Naive thymus-derived CD8-positive, alpha-beta T cell (primary cell): ENCODE measurements at places on chromosomes 3 and 15.

DNA sequence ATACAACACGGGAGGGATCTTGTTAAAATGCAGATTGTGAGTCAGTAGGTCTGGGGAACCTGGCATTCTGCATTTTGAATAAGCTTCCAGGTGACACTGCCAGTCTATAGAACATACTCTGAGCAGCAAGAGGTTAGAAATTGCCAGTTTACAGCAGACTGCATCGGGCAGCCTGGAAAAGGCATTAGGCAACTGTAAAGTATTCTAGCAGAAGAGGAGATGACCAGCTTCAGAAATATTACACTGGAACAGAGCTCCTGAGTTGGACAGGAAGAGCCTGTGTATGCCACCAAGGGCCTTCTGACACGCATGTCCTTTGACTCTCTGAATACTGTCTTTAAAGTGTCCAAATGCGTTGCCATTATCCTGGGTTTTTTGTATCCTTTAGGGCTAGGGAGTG lies 2.5 kb upstream of the ACAN start:
- DNase-seq, result no peak

DNA sequence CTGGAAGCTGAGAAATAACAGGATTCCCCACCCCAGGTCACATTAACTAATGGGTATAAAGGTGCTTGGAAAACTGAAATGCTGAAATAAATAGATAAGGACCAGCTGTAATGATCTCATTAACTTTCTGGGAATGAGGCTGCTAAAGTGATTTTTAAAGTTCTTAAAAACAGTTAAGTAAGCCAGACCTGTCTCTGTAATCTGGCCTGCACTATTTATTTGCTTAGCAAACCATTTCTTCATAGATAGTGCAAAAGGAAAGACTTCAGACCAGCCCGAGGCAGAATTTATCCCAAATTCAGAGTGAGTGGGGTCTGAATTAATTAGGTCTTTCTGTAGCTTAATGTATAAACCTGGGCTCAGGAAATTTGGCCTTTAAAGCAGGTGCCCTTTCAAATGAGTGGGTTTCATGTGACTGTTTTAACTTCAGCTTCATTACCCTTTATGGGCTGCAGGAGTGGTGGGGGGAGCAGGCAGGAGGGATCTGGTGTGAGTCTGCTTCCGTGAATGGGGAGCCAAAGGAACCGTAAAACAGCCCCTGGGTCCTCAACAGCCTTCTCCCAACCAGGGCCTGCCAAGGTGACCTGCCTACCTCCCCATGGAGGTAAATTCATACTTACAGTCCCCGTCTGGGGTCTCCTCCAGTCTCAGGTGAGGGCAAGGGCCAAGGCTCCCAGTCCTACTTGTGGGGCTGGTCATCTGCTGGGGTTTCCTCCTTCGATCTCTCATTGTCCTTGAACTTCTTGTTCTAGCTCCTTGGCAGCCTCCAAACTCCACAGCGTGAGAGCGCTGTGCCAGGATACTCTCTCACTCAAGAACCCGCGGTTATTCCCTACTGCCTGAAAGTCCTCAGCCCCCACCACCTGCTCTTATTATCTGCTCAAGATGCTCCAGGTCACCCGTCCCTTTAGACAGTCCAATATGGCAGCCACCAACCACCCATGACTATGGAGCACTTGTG lies 31.2 kb downstream of the MAGEF1 start:
- DNase-seq, result no peak

DNA sequence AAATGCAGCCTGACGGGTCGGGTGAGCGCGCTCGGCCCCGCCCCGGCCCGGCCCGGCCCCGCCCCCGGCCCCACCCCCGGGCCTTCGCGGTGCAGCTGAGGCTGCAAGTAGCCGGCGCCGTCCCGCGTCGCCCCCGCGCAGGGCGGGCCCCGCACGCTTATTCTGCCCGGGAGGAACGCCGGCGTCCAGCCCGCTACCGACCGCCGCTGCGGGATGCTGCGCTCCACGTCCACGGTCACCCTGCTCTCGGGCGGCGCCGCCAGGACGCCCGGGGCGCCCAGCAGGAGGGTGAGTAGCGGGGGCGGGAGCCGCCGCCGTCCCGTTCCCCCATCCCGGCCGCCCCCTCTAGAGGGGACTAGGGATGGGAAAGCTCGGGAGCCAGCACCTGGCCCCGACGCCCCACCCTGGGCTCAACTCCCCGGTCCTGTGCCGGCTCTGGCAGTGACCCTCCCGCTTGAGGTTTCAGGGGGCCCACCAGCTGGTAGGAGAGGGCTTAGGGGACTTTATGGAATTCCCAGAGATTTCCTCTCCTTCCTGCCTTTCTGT lies at the start of gene MYZAP:
Gene MYZAP, plus strand, starts transcription at position 83 of the 546 bp plus-strand sequence. Its CDS starts 131 bp downstream, at position 214.
- no peak for DNase-seq

GRCh38 chr3:29514170-29514569 lies 233.3 kb downstream of the RBMS3 start:
- DNase-seq, result no peak

- DNase-seq, result no peak
Observed at GRCh38 chr15:80419546-80419945, 15.4 kb downstream of the ARNT2 start.

DNA sequence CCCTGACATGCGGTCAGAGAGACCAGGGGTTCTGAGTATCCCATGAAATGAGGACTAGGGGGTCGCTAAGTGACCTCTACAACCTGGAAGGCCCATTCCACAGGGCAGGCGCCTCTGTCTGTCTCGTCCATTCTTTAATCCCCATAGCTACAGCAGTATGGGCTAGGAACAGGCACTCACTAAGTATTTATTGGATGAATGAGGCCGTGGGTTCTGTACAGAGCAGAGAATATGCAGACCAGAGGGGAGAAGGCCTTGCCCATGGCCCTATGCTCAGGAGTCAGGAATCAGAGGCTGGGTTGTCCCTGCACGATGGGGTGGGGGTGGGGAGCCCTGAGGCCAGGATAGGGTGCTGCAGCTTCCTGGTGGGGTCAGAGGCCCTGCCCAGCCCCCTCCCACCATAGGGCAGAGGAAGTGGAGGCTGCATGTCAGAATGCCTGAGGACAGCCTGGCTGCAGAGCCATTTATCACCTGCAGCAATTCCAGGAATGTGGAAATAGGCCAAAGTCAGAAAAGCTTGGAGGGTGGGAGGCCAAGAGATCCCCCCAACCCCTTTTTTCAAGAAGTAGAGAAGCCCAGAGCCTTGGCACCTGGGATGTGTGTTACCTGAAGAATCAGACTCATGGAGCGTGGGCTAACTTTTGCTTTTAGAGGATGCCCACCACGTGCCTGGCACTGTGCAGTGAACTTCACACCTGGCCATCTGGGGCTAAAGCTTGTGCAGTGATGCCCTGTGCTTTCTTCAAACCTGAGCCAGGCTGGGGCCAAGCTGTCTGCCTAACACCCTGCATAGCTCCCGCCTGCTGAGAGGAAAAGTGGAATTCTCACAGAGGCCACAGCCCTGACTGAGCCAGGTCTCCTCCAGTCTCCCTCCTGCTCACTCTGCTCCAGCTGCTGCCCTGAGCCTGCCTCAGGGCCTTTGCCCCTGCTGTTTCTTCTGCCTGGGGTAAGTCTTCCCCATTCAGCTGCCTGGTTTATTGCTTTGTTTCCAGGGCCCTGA lies 109.4 kb downstream of the WNT7A start:
- DNase-seq, result no peak

GRCh38 chr3:192902549-192902948 lies 15.1 kb downstream of the MB21D2 start:
- DNase-seq, result no peak

GRCh38 chr3:140505213-140505612 lies 172.7 kb upstream of the TRIM42 start:
- DNase-seq, result no peak

DNA sequence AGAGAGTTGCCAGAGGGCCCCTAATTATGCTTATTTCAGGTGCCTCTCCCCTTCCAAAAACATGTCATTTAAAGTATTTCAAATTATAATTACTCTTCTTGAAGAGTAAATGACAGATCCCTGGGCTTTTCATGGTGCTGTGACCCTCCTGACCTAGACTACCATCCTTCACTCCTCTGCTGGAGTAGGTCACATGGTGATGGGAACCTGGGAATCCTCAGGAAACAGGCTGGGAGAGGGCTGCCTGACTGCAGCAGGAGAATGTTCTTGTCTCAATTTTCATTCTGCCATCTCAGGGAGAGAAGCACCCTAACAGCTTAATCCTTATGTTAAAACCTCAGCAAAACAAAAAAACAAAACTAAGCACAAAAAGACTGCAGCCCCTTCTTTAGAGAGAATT lies 24.6 kb downstream of the PGBD4 start:
- DNase-seq, result no peak

DNA sequence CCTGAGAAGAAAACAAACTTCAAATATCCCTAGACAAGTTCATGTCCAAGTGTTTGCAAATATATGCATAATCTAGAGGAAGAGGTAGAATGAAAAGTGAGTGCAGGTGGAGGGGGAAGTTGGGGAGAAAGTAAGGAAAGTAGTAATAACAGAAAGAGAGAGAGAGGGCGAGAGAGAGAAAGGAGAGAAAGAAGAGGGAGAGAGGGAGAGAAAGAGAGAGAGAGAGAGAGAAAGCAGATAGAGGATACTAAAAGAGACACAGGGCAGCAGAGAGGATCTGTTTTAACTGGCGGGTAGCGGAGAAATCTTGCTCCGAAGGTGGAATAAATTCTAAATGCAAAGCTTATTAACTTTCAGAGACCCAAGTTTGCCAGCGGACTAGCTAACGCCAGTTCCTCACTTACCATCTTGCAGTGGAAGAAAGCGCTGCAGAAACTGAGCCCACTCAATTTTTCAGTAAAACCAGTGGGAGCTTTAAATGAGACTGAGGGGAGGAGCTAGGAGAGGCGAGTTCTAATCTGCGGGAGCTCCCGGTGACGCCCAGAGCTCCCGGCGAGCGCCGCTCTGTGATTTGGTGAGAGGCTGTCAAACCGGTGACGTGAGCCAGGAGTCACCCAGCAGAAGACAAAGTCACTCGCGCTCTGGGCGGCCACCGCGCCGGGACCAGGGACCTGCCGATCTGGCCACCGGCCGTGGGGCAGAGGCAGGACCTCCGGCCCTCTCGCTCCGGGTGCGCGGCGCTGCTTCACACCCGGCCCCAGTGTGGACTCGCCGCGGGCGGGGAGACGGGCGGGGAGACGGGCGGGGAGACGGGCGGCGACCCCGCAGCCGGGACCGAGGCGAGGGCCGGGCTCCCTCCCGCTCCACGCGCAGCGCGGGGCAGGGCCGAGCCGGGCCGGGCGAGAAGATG lies at the start of gene GMNC:
Gene GMNC, minus strand, starts transcription at position 486 of the 910 bp plus-strand sequence. Its CDS starts 79 bp downstream, at position 407.
- peak; percentile 5 for DNase-seq

DNA sequence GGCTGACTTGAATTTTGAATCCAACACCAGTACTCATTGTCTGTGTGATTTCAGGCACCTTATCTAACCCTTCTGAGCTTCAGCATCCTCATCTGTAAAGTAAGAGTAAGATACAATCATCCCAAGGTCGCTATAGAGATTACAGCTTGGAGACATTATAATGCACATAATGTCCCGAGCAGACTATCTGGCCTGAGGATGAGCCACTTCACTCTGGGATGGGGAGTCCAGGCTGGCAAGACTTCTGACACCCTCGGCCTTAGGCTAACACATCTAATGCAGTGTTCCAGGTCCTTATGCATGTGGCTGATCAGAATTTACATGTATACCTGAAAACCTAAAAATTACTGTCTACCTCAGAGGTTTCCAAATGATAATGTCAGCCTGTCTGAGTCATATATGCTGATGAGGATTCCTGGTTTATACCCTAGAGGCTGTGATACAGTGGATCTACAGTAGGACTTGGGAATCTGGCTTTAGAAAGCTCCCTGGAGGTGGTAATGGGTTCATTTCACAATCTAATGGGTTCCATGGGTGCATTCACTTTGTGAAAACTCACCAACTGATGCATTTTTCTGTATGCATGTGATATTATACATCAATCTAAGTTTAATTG lies 229.0 kb upstream of the SLCO3A1 start:
- DNase-seq, result no peak

- no peak for DNase-seq
Observed at GRCh38 chr3:123004201-123004918, 23.2 kb downstream of the SEMA5B start.

- no peak for DNase-seq
Observed at GRCh38 chr15:74406992-74407705, 26.6 kb downstream of the SEMA7A start.

- DNase-seq, result no peak
Observed at GRCh38 chr3:52494886-52495495, at the start of gene STAB1. Gene STAB1, plus strand, starts transcription at chr3:52495338. Its CDS starts 76 bp downstream, at chr3:52495414.

- DNase-seq, result no peak
Observed at GRCh38 chr15:65521350-65521749, 3.9 kb upstream of the DPP8 start.

DNA sequence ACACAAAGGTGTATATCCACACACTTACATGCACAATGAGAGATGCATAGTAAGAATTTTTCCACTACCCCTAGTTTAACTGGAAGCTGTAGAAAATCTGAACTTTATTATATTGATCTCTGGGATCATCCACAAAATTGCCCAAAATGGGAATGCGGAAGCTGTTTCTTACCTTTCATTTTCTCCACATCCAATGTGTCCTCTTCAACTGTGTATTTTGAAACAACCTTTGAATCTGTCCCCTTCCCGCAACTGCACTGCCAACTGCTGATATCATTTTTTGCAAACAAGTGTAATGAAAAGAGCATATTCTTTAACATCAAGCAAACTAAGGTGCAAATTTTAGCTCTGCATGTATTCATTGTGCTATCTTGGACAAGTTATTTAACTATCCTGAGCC lies 427.6 kb upstream of the TPRG1 start:
- DNase-seq, result no peak

DNA sequence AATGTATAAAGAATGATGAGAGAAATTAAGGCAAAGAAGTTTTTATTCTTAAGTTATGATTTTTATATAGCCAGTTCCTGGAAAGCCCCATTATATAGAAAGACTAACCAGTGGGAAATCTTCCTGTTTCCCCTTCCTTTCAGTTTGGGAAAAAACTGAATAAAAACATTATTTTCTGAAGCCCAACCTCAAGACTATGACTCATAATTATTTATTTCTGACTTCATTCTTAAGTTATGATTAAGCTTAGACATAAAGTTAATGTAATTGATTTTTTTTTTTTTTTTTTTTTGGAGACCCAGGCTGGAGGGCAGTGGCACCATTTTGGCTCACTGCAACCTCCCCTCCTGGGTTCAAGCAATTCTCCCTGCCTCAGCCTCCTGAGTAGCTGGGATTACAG lies 55.8 kb downstream of the TRPC1 start:
- DNase-seq, result no peak

DNA sequence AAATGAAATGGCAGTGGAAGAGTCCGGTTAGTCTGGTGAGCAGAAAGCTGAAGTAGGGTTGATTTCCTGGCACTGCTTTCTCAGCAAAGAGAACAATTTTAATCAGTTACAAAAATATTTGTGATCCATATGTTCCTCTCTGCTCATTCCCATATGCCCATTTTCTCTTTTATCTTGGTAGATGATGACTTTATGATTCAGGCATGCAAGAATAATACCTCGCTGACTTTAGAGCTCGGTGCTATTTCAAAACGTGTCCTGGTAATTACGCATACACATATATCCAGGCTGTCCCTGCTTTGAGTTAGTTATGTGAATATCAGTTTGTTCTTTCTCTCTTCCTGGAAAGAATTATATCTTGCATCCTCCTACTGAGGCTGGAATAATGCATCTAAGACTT lies 38.5 kb downstream of the ARPP21 start:
- no peak for DNase-seq

DNA sequence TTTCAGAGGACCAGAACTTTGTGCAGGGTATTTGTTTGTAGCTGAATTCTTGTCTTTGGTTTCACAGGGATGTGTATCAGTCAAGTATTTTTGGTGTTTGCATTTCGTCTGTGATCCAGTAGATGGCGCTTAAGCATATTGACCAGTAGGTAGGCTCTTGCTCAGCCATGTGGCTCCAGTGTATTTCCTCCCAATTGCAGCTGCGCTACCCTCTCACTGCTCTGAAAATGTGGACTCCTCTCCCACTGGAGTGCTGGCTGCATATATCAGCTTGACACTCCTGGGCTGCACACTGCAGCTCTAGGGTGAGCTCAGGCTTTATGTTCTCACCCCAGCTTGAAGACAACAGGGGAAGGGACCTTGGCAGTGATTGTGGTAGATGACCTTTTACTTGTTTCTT lies 1264.3 kb upstream of the ALCAM start:
- DNase-seq, result no peak
